Skin of body (tissue), 3 donors: ENCODE measurements at places on chromosomes 6 and 20. TPM values are rescaled to one million over a fixed set of nuclear protein-coding genes. Genes with fewer than 3 reads are reported as not detected.

- DNase-seq: no peak
Measured at GRCh38 chr6:170007468-170008293, 256.3 kb downstream of the ERMARD start.

- no peak for DNase-seq
Measured at GRCh38 chr20:16206817-16207216, 366.4 kb downstream of the KIF16B start.

- DNase-seq: no peak
Measured at GRCh38 chr20:23412026-23412425, 9.3 kb downstream of the NAPB start.

DNA sequence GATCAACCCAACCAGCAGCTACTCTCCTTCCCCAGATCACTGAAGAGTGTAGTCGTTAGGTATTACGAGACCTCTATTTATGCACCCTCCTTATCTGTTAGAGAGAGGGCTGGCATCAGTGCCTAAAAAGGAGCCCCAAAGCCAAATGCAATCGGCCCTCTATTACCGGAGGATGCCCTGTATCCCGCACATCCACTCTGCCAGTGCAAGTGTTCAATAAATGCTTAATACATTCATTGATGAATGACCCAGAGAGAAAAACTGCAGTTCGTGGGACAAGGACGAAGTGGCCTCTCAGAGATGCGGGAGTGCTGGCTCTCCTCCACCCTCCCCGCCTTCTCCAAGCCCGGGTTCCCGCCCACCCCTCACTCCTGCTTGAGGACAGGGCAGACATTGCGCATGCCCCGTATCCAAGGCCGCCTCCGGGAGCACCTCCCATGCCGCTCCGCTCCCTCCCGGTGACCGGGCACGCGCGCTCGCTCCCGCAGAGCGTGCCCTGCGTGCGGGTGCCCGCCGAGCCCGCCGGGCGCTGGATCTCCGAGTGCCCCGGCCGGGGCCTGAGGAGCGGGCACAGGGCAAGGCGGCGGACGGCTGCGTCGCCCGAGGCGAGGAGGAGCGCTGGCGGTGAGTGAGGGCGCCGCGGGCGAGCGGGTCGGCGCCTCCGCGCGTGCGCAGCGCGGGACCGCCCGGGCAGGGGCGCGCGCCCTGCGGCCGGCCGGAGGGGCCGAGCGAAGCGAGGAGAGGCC lies 27.2 kb upstream of the BTBD3 start:
- peak; percentile 90 for DNase-seq

DNA sequence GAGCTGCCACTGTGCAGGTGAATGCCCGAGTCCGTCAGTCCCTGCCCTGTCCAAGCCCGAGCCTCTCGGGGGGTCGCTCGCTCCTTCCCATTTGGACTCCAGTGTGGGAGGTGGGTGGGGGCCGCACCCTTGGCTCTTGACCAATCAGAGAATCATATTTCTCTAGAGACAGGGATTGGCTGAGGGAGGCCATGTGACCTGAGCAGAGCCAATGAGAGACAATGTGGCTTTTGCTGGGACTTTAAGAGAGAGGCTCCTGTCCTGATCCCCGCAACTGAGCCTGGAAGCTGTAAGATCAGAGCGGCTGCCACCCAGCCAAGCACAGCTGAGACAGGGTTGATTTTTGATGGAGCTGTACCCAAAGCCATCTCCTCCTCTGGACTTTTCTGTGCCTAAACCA lies 199.3 kb downstream of the TFAP2C start:
- DNase-seq: no peak

- DNase-seq: no peak
Measured at GRCh38 chr6:45563844-45564243, 186.1 kb upstream of the SUPT3H start.

- no peak for DNase-seq
Measured at GRCh38 chr6:90610751-90611542, 24.1 kb upstream of the MAP3K7 start.

DNA sequence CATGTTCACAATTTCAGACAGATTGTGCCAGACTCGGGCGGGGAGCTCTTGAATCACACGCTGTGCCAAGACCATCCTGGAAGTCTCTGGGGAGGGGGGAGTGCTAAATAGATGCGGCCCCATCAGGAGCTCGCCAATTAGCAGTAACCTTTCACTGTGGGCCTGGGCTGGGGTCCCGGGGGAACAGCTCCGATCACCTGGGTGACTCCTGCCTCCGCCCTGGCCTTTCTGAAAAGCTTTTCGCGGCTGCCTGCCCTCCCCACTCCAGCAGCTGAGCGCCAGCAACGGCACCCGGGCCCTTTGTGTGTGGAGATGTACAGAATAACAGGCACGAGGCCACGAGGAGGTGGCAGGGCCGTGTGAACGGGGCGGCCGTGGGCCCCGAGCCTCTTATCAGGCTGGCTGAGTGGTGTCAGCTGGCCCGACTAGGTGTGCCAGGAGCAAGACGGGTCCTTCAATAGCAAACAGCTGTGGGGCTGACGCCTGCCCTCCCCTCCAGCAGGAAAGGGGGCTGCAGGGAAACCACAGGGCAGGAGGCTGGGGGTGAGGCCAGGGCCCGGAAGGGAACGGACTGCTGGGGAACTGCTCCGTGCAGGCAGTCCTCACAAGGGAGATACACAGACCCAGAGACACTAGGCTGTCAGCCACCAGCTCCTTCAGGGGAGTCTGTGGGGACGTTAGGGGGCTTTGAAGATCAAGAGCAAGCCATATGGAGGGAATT lies 56.8 kb downstream of the NOL4L start:
- no peak for DNase-seq

GRCh38 chr6:56764081-56764566 lies 121.4 kb upstream of the DST start:
- DNase-seq: no peak

GRCh38 chr20:50992733-50993457 lies 30.0 kb downstream of the KCNG1 start:
- DNase-seq: no peak

DNA sequence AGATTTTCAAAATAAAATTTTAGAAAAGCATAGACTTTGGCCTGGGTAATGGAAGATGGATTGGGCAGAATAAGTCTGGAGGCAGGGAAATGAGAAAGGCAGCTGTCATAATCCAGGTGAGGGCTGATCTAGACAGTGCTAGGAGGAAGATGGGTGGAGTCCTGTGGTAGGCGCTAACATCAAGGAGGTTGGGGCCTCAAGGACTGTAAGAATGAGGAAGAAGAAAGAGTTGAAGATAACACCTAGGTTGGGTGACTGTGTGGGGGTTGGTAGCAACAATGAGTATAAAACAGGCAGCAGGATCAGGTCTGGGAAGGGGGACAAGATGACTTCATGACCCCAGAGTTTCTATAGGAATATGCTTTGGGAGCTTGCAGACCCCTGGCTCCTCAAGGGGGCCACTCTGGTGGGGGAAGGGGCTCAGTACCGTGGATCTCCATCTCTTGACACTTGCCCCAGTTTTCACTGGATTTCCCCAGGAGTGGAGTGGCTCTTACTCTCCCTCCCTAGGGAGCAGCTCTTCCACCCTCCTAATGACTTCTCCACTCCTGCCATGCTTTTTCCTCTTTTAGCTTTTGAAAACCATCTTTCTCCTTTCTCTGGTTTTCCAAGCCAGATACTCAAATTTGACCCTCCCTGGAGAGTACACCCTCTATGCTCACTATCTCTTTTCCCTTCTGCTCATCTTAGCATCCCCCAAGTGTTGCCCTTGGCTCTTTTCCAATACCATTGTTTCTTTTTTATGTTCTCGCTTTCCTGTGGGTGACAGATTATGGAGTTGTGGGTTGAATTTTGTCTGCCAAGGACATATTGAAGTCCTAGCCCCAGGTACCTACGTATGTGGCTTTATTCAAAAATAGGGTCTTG lies 14.8 kb downstream of the TRIM31 start:
- no peak for DNase-seq

DNA sequence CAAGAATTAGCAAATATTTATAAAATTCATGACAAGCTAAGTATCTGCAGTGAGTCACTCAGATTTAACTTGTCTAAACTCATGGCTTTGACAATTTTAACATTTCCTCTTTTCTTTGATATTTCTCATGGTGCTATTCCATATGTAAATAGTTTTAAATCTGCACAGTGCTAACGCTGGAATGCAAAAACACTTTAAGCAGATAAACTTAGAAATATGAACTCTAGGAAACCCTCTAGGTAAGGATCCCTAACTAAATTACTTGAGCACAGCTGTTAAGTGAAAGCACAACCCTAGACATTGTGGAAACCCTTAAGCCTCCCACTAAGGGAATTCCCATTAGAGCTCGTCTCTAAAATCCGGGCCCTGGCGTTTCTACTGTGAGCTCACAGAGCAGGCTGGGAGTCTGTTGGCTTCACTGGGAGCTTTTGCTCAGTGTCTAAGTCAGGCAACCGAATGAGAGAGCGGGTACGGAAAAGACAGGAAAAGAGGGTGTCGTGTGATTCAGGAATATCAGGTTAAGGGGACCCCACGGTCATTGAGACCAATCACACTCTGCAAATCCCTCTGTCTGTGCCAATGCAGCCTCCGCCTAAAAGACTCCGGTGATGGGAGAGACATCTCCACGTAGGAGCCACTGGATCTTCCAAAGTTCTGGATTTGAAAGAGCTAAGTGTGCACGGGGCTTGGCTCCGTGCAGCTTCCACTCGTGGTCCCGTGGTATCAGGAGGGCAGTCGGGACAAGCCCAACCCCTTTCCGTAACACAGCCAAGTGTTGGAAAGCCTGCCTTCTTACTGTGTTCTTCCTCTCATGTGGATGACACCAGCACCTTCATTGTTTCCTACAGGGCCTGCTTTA lies 112.3 kb upstream of the RPS6KA2 start:
- DNase-seq: no peak

GRCh38 chr6:5989141-5989723 lies 17.5 kb downstream of the NRN1 start:
- no peak for DNase-seq

DNA sequence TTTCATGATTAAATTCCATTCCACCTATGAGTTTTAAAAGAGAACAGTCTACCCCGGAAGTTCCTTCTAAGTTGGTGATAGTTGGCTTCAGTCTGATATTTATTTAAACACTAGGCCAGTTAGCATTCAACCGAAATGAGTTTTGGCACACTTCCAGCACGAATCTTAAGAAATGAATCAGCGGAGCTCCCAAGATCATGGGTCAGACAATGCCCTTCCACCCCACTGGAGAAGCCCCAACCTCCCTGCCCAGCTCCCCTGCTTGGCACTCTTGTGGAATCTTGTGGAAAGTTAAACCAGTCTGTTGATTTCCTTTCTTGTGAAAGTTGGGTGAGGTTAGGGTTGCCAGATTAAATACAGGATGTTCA lies 64.3 kb downstream of the MKKS start:
- DNase-seq: no peak

GRCh38 chr20:31716818-31717477 lies 5.7 kb downstream of the BCL2L1 start:
- no peak for DNase-seq

GRCh38 chr6:139736325-139736906 lies 362.0 kb upstream of the CITED2 start:
- no peak for DNase-seq

DNA sequence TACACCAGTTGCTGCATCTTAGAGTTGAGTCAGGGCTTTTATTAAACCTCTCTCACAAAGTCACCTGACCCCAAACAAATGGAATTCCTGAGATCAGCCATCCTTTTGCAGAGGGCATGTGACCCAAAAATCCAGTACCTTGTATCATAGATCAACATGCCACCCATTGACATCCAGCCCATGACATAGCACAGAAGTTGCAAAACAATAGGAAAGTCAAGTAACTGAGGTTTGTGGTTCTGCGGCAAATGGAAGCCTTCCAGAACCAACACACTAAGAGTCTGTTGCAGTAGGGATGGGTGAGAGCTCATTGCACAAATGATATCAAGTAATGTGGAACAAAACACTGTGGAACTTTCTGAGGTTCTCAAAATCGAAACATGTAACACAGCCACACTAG lies 111.2 kb downstream of the PDE7B start:
- DNase-seq: no peak

- DNase-seq: no peak
Measured at GRCh38 chr6:11711984-11712711, 66.5 kb downstream of the ADTRP start.

- peak; percentile 40 for DNase-seq
Measured at GRCh38 chr6:55276745-55277530, 50.3 kb upstream of the GFRAL start.

DNA sequence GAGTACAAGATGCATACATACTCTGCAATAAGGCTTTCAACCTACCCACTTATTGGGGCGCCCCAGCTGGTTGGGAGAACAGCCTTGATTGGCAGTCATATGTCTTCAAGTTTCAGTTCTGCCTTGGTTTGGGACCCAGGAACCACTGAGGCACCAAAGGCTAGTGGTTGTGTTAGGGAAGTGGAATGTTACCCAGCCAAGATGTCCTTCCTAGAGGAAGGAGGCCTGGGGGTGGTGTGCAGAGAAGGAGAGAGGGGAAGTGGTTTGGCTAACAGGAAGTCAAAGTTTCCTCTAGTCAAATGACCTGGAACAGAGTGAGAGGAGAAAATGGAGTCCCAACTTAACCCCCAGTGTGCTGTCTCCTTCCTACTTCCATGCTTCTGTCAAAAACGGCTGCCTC lies 59.4 kb downstream of the CD164 start:
- no peak for DNase-seq

DNA sequence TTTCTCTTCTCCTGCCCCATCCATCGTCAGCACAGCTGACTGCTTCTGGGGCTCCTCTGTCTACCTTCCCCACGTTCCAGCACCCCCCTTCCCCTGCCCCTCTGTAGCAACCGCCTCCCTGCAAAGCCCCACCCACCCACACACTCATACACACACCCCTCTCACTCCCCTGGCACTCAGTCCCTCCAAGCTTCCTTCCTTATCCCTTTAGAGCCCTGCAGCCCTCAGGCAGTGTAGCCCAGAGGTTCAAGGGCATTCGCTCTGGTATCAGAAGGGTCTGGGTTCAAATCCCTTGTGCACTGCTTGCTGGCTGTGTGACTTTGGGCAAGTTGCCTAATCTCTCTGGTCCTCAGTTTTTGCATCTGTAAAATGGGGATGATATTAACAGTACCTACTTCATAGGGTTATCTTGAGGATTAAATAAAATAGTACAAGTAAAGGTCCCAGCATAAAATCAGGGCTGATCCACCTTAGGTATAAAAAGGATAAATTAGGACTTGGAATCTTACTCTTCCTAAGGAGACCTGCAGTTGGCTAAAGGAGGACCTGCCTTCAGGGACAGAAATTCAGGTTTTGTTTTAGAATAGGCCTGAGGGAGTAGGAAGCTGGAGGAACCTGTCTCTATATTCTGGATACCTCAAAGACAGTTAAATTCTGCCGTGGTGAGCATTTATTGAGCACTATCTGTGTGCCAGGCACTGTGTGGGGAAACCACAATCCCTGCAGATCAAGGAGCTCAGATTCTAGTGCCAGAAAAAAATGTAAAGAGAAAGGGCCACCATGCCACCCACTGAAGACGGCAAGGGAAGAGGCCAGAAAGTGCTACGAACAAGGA lies 94.1 kb downstream of the SNX5 start:
- no peak for DNase-seq

GRCh38 chr6:119322715-119323350 lies 26.7 kb downstream of the MAN1A1 start:
- no peak for DNase-seq

GRCh38 chr20:33273117-33273851 lies 9.7 kb upstream of the BPIFB1 start:
- no peak for DNase-seq

Gene TRIM31
- not detected for total RNA-seq

Gene SEL1L2
- total RNA-seq: not detected

Gene NKX2-2
- not detected for total RNA-seq

Gene MCHR2
- total RNA-seq: not detected

Gene SCUBE3
- total RNA-seq: 2.4 TPM

Gene CDKAL1
- total RNA-seq: 38.4 TPM

Gene DOK5
- 11.1 TPM for total RNA-seq

Gene TNNC2
- total RNA-seq: 472 TPM
